ENCODE measurements at places on chromosomes 5 and 9. TPM values are rescaled to one million over a fixed set of nuclear protein-coding genes. Genes with fewer than 3 reads are reported as not detected.

The SHB gene
- 25.3 TPM for total RNA-seq

The WDR38 gene
- total RNA-seq = 6.6 TPM

The PRR7 gene
- 1.7 TPM for total RNA-seq

DNA sequence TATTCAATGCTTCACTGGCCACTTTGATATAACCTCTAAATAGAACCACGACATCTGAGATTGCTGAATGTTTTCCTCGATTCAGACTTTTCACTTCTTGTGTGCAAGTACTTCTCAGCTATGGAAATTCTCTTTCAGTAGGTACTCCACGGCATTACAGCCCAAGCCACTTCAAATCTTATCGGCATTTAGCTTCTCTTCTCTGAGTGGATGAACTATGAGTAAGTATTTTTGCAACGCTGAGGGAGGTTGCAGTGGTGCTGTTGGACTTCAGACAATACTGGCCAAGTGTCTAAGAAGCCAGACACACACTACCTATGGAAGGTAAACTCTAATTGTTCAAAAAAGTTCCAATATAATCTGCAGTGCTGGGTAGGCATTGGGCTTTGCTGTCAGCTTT lies 60.1 kb downstream of the FBN2 start:
- H3K27me3 ChIP-seq = no peaks in the 10 kb centered on the region
- no peak overlapping the region for H3K4me3 ChIP-seq
- no peak for DNase-seq
- H3K4me1 ChIP-seq = no peaks in the 10 kb centered on the region
- H3K36me3 ChIP-seq = no peaks in the 10 kb centered on the region

GRCh38 chr9:116276651-116277121 lies 123.1 kb downstream of the PAPPA start:
- H3K4me1 ChIP-seq = no peaks in the 10 kb centered on the region
- no peaks in the 10 kb centered on the region for H3K36me3 ChIP-seq
- H3K27ac ChIP-seq = no peak overlapping the region
- no peak for DNase-seq

DNA sequence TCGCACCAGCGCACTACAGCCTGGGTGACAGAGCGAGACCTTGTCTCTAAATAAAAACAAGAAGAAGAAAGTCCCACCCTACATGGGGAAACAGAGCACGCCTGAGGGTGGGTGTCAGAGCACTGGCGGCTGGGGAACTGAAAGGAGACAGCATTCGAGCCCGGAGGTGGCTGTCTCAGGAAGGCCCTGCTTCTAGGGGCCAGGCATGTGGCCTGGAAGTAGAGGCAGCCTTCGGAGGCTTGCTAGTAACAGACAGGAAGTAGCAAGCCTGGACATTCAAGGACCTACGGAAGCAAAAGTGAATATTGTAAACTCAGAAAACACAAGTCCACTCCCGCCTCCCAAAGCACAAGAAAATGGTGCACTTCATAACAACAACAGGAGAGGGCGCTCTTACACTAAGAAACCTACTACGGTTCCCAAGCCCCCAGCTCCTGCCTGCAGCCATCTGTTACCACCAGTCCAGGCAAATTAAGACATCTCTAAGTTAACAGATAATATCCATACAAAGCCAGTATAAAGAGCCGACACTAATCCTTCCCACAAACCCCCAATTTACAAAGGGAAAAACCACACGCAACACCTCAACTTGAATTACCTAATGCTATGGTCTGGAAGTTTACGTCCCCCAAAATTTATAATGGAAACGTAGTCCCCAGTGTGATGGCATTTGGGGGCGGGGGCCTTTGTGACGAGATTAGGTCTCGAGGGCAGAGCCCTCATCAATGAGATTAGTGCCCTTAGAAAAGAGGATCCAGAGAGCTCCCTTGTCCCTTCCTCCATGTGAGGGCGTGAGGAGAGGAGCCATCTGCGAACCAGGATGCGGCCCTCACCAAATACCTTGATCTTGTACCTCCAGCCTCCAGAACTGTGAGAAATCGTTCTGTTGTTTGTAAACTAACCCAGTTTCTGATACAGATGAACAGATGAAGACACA lies 7.7 kb downstream of the RASGEF1C start:
- no peak overlapping the region for H3K27ac ChIP-seq
- H3K36me3 ChIP-seq = no peaks in the 10 kb centered on the region
- H3K27me3 ChIP-seq = peaks cover 8% of the 10 kb centered on the region
- no peaks in the 10 kb centered on the region for H3K4me1 ChIP-seq
- no peak overlapping the region for H3K4me3 ChIP-seq
- no peak for DNase-seq

DNA sequence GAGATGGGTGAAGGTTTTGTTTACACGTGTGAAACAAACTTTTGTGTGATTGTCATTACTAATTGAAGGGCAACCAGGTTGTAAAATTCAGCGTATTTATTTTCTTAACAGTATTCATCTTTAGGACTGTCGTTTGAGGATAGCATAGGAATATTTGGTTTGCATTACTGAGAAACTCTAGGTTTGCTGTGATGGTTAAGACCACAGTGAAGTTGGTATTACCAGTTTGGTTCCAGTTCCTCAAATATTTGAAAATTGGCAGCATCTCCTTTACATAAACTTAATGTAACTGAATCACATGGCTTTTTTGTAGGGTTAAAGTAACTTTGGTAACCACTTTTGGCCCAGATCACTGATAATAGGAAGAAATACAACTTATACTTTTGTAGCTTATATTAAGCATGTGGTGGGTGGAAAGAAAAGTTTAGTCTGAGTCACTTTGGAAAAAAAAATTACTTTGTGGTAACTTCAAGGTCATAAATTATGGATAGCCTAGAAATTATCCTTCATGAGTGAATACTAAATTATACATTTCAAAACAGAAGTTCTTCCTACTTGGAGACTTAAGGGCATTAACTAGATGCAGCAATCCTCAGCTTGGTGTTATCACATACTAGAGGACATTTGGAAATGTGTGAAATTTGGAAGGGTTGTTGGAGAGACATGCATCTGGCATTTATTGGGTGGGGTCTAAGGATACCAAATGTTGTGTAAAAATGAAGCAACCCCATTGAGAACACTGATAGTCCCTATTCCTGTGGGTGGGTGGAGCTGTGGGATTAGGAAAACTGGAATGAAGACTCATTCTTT lies 33.9 kb downstream of the G3BP1 start:
- H3K27ac ChIP-seq = no peak overlapping the region
- DNase-seq = no peak
- no peak overlapping the region for H3K4me3 ChIP-seq
- H3K27me3 ChIP-seq = no peaks in the 10 kb centered on the region

GRCh38 chr9:35994959-35995358 lies 37.0 kb upstream of the OR2S2 start:
- H3K27ac ChIP-seq = no peak overlapping the region
- no peak overlapping the region for H3K4me3 ChIP-seq
- peaks cover 8% of the 10 kb centered on the region for H3K4me1 ChIP-seq
- no peaks in the 10 kb centered on the region for H3K36me3 ChIP-seq

Data from lower lobe of right lung (tissue), 2 donors.